ENCODE measurements at places on chromosomes 5 and 9.

DNA sequence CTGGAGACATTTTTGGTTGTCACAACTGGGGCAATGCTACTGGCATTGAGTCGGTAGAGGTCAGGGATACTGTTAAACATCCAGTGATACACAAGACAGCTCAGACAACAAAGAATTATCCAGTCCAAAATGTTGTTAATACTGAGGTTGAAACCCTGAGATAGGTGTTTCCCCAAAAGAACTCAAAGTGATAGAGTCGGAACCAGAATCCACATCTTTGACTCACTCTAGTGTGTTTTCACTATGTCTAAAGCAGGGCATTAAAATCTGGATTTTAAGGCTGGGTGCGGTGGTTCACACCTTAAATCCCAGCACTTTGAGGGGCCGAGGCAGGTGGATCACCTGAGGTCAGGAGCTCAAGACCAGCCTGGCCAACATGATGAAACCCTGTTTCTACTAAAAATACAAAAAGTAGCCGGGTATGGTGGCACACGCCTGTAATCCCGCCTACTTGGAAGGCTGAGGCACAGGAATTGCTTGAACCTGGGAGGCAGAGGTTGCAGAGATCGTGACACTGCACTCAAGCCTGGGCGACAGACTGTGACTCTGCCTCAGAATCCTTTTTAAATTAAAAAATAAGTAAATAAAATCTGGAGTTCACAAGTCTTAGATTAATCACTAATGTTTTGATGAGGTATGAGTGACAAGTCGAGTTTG, 17.0 kb downstream of the SLC31A1 start:
- H3K27ac ChIP-seq, result no peak overlapping the region
- no peaks in the 10 kb centered on the region for H3K27me3 ChIP-seq
- H3K36me3 ChIP-seq, result no peaks in the 10 kb centered on the region
- no peak for DNase-seq
- H3K4me1 ChIP-seq, result no peaks in the 10 kb centered on the region

DNA sequence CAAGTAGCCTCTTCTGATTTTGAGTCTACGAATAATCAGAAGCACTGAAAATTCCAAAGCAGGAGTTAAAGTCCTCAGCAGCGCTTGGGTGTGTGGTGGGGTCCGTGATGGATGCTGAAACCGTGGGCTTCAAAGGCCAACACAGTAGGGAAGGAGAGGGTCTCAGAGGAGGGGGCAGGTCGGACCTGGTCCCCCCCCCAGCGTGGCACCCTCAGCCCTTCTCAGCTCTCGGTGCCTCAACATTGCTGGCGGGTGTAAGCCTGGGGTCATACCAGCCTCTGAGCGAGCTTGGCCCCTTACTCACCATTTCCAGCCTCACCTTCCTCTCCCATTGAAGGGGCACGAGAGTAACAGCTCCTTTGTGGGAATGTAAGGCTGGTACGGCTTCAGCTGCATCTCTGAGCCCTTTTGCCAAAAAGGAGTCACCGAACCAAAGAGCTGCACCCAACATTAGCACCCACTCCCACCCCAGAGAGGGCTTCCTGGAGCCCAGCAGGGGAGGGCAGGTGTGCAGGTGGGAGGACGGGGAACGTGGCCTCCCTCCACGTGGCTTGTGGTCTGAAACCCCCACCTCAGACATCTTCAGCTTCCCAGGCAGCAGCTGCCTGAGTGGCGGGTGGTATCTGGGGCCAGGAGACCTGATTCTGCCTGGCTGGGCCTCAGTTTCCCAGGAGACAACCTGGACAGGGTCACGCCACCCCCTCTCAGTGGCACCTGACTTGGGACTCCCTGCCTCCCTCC, 6.7 kb upstream of the LCN1 start:
- no peak for DNase-seq
- no peak overlapping the region for H3K4me3 ChIP-seq
- no peaks in the 10 kb centered on the region for H3K4me1 ChIP-seq
- no peaks in the 10 kb centered on the region for H3K27me3 ChIP-seq
- no peaks in the 10 kb centered on the region for H3K36me3 ChIP-seq
- H3K27ac ChIP-seq, result no peak overlapping the region

GRCh38 chr9:4620881-4621555, 41.1 kb upstream of the PLPP6 start:
- H3K27me3 ChIP-seq, result no peaks in the 10 kb centered on the region
- H3K4me3 ChIP-seq, result no peak overlapping the region
- H3K4me1 ChIP-seq, result peaks cover 8% of the 10 kb centered on the region
- no peak for DNase-seq
- H3K27ac ChIP-seq, result no peak overlapping the region

DNA sequence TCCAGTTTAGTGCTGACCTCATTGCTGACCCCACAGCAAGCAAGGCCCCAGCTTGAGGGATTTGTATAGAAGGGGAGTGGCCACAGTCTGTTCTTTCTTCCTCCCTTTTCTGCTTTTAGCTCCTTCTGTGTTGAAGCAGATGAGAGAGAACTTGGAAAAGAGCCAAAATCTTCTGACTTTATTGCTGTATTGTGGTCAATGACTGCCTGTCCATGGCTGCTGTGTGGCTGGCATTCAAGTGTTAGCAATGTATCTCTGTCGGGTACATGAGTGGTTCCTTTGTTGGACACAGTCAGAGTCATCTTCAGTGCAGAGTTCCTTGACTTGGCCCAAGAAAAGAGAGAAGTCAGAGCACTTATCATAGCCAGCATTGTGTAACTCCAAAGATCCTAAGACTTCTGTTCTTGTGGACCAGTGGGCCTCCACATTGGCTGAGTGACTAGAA, 154.1 kb downstream of the LRRC70 start:
- no peak overlapping the region for H3K4me3 ChIP-seq
- H3K36me3 ChIP-seq, result no peaks in the 10 kb centered on the region
- H3K27ac ChIP-seq, result no peak overlapping the region
- H3K4me1 ChIP-seq, result no peaks in the 10 kb centered on the region
- H3K27me3 ChIP-seq, result no peaks in the 10 kb centered on the region
- DNase-seq, result no peak

DNA sequence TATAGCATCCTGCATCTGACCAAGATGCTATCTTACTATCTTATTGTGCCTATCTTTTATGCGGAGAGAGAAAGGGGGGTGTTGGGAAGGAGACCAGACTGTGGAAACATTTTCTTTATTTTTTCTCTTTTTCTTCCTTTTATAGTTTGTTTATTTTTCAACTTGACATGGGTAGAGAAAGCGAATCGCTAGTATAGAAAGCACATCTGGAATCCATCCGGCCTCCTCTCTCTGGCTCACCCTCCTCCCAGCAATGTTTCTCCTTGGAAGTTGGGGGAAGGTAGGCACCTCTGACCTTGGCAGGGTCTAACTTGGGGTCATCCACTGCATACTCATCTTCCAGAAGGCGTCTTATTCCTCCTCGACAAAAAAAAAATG, 3.9 kb downstream of the S1PR3 start:
- no peaks in the 10 kb centered on the region for H3K4me1 ChIP-seq
- H3K36me3 ChIP-seq, result no peaks in the 10 kb centered on the region
- no peak for DNase-seq
- H3K27me3 ChIP-seq, result peaks cover 2% of the 10 kb centered on the region
- no peak overlapping the region for H3K27ac ChIP-seq
- no peak overlapping the region for H3K4me3 ChIP-seq

DNA sequence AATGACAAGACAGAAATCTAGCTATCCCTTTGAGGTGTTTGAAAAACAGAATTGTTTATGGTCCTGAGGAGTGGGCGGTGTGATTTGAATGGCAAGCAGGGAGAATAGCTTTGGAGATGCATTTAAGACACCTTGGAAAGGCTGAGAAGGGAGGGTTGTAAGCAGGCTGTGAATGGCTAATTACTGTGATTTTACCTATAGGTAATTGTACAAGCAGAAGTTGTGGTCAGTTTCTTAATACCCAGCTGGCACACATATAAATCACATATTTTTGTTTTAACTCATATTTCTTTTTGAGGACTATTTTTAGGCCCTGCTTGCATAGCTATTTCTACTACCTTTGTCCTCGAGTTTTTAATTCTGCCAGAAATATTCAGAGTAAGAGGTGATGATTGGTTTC, 248.6 kb downstream of the KDM4C start:
- peaks cover 28% of the 10 kb centered on the region for H3K36me3 ChIP-seq
- H3K4me3 ChIP-seq, result no peak overlapping the region
- no peaks in the 10 kb centered on the region for H3K27me3 ChIP-seq
- DNase-seq, result no peak
- H3K27ac ChIP-seq, result no peak overlapping the region

- no peaks in the 10 kb centered on the region for H3K4me1 ChIP-seq
- no peak overlapping the region for H3K4me3 ChIP-seq
- DNase-seq, result no peak
- H3K27me3 ChIP-seq, result no peaks in the 10 kb centered on the region
Measured at GRCh38 chr5:84673785-84674184, 289.1 kb upstream of the EDIL3 start.

- no peaks in the 10 kb centered on the region for H3K36me3 ChIP-seq
- peaks cover 4% of the 10 kb centered on the region for H3K4me1 ChIP-seq
- H3K4me3 ChIP-seq, result no peak overlapping the region
- peaks cover 4% of the 10 kb centered on the region for H3K27me3 ChIP-seq
Measured at GRCh38 chr5:59189472-59190244, 606.8 kb downstream of the RAB3C start.

DNA sequence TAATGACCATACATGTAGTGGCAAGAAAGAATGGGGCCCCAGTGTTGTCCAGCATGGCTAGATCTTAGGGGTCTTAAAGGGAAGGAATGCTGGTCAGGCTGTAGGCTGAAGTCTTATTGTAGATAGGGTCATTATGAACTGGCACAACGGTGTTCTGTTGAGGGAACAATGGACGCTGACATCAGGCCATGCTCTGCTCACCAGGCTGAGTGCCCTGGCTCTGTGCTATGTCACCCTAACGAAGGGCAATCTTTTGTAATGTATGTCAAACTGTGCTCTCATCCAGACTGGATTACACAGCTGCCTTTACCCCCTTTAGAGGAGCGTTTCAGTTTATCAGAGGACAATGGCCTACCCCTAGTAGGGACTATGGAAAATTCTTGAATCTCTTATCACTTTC, 14.6 kb upstream of the ZNF608 start:
- no peak overlapping the region for H3K4me3 ChIP-seq
- H3K27ac ChIP-seq, result no peak overlapping the region
- no peaks in the 10 kb centered on the region for H3K36me3 ChIP-seq
- no peaks in the 10 kb centered on the region for H3K4me1 ChIP-seq
- no peaks in the 10 kb centered on the region for H3K27me3 ChIP-seq

DNA sequence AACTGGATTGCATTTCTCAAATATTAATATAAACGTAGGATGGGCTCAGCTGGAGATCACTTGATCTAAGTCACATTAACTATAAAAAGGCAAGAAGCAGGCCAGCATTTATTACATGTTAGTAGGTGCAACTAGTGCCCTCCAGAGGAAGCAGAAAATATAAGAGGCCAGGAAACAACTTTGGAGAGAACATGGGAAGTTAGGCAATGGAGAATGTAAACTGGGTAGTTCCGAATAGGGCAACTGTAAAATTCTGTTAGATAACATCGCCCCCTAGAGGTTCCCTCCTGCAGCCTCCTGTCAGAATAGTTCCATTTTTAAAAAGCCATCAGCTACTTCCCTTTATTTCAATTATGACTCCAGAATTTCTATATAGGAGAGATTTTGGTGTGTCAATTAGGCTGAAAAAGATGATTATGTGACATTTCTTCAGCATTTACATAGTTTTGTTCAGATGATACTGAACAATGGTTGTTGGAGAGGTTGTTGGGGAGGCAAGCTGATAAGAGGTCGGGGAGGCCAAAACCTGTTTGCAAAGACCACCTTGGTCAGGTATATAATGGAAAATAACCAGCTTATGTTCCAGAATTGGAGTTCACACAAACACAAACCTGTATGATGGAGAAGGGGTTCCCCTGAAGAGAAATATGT, 22.4 kb downstream of the CCL28 start:
- H3K36me3 ChIP-seq, result peaks cover 11% of the 10 kb centered on the region
- H3K27ac ChIP-seq, result no peak overlapping the region
- no peaks in the 10 kb centered on the region for H3K27me3 ChIP-seq

DNA sequence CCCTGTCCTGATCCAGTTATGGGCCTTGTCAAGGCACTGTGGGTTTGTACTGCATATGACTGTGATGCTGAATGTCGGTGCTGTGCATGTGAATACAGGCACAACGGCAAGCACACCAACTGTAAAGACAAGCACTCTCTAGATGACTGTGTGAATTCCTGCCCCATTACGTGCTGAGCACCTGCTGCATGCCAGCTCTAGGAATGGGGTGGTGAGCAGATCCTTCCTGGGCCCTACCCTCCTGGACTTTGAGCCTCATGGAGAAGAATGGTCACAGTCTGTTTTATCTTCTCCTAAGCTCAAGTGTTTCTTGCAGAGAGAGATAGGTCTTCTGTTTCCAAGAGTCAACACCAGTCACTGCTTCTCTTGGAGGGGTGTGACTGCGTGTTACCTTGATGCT, 56.0 kb upstream of the RARS1 start:
- H3K36me3 ChIP-seq, result no peaks in the 10 kb centered on the region
- no peaks in the 10 kb centered on the region for H3K4me1 ChIP-seq
- H3K4me3 ChIP-seq, result no peak overlapping the region
- no peaks in the 10 kb centered on the region for H3K27me3 ChIP-seq
- DNase-seq, result no peak
- H3K27ac ChIP-seq, result no peak overlapping the region

GRCh38 chr9:8762479-8763085, 963.0 kb upstream of the DMAC1 start:
- H3K36me3 ChIP-seq, result no peaks in the 10 kb centered on the region
- no peaks in the 10 kb centered on the region for H3K27me3 ChIP-seq
- H3K4me3 ChIP-seq, result no peak overlapping the region
- DNase-seq, result no peak

DNA sequence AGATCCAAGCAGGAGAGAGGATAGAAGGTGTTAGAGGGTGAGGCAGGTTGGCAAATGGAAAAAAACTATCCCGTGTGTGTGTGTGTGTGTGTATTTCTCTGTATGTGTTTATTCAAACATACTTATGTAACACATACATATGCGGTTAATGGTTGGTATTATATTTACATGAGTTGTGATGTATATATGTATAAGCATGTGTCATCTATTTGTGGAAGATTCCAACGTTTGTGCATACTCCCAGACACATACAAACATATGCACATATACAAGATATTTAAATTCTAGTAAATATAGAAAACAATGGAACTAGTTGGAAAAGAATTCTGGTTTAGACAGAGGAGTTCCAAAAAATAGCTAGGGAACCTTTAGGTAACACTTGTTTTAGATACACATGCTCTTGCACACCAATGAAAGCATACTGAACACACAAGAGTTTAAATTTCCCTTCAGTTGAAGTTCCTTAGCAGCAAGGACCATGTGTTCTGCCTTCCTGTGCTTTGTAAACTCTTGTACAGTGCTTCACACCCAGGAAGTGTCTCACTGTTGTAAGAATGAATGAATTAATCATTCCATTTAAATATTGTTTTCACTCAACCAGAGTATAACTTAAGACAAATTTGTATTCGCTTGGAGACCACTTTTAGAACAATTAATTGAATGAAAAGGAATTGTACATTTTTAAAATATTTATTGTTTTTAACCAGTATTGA, 257.8 kb downstream of the FER start:
- no peaks in the 10 kb centered on the region for H3K4me1 ChIP-seq
- no peaks in the 10 kb centered on the region for H3K36me3 ChIP-seq
- no peaks in the 10 kb centered on the region for H3K27me3 ChIP-seq
- no peak overlapping the region for H3K4me3 ChIP-seq
- no peak for DNase-seq
